ENCODE measurements at places on chromosomes 2 and 18. TPM values are rescaled to one million over a fixed set of nuclear protein-coding genes. Genes with fewer than 3 reads are reported as not detected.

- peaks cover 17% of the 10 kb centered on the region for H3K4me1 ChIP-seq
- no peak for DNase-seq
- peak overlapping the region; percentile 100 for H3K27ac ChIP-seq
- no peaks in the 10 kb centered on the region for H3K27me3 ChIP-seq
- H3K4me3 ChIP-seq = peak overlapping the region; percentile 90
Observed at GRCh38 chr18:48953104-48953706, 2.4 kb upstream of the SMAD7 start.

- H3K27me3 ChIP-seq = peaks cover 23% of the 10 kb centered on the region
- no peak for DNase-seq
- no peak overlapping the region for H3K27ac ChIP-seq
- peaks cover 3% of the 10 kb centered on the region for H3K36me3 ChIP-seq
- no peaks in the 10 kb centered on the region for H3K4me1 ChIP-seq
- H3K4me3 ChIP-seq = no peak overlapping the region
Observed at GRCh38 chr18:79064228-79064627, 5.0 kb upstream of the ATP9B start.

Gene ACAA2
- total RNA-seq = 106 TPM

DNA sequence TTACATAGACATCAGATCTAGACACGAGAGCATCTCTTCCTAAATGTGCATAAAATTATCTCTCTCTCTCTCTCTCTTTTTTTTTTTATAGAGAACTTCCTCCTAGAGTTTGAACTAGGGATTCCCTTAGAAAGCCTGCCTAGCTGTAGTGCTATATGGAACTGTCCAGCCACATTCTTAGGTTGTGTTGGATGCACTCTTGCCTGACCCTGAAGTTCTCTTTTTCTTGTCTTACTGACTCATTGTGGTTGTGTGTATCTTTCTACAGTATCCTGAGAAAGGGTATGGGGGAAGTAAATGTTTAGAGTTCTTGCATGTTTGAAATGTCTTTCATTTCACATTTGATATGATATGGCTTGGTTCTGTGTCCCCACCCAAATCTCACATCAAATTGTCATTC, 368.2 kb downstream of the CDH2 start:
- DNase-seq = no peak
- no peak overlapping the region for H3K27ac ChIP-seq
- H3K36me3 ChIP-seq = no peaks in the 10 kb centered on the region
- H3K27me3 ChIP-seq = peaks cover 8% of the 10 kb centered on the region

Gene SGO2
- 13.1 TPM for total RNA-seq

GRCh38 chr2:226649871-226650660, 149.6 kb downstream of the IRS1 start:
- peaks cover 8% of the 10 kb centered on the region for H3K36me3 ChIP-seq
- DNase-seq = no peak
- no peaks in the 10 kb centered on the region for H3K27me3 ChIP-seq
- peak overlapping the region; percentile 19 for H3K27ac ChIP-seq

Gene SMIM21
- total RNA-seq = not detected

Gene C1GALT1C1L
- total RNA-seq = not detected

Gene TMEM182
- total RNA-seq = 8.1 TPM

Gene HDAC4
- total RNA-seq = 46.2 TPM

- no peak for DNase-seq
- H3K4me3 ChIP-seq = no peak overlapping the region
- peaks cover 3% of the 10 kb centered on the region for H3K36me3 ChIP-seq
- H3K4me1 ChIP-seq = peaks cover 27% of the 10 kb centered on the region
- no peak overlapping the region for H3K27ac ChIP-seq
Observed at GRCh38 chr2:200066417-200066816, 111.0 kb downstream of the MAIP1 start.

GRCh38 chr2:1546023-1546591, 132.8 kb downstream of the TPO start:
- DNase-seq = no peak
- H3K36me3 ChIP-seq = no peaks in the 10 kb centered on the region
- H3K4me1 ChIP-seq = peaks cover 13% of the 10 kb centered on the region
- H3K27me3 ChIP-seq = peaks cover 28% of the 10 kb centered on the region

- no peak overlapping the region for H3K27ac ChIP-seq
- no peaks in the 10 kb centered on the region for H3K27me3 ChIP-seq
- H3K4me1 ChIP-seq = peaks cover 10% of the 10 kb centered on the region
- peaks cover 10% of the 10 kb centered on the region for H3K36me3 ChIP-seq
Observed at GRCh38 chr2:69380072-69380917, 6.7 kb downstream of the GFPT1 start.

Gene LCT
- total RNA-seq = 0.19 TPM

Gene MAP3K19
- total RNA-seq = not detected

DNA sequence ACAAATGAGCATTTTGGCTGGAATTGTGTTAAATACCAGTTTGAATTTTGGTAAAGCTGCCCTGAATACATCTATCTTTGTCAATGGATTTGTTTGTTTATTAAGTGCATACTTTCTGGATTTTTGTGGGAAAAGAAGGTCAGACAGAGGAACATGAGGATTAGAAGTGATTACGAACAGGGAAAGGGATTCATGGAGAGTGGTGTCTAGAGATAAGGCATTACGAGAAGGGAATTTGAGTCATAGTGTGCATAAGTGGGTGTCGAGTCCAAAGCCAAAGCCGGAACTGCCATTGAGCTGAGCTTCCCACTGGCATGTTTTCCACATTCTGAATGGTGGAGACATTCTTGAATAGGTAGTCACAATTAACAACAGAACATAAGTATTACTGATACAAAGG, 68.9 kb upstream of the EFEMP1 start:
- H3K27me3 ChIP-seq = no peaks in the 10 kb centered on the region
- DNase-seq = no peak
- H3K4me1 ChIP-seq = no peaks in the 10 kb centered on the region
- H3K4me3 ChIP-seq = no peak overlapping the region
- no peaks in the 10 kb centered on the region for H3K36me3 ChIP-seq

Gene ARHGAP28
- 117 TPM for total RNA-seq

Gene TRIM43
- total RNA-seq = not detected

- H3K4me1 ChIP-seq = peaks cover 11% of the 10 kb centered on the region
- DNase-seq = no peak
- H3K4me3 ChIP-seq = no peak overlapping the region
- no peaks in the 10 kb centered on the region for H3K36me3 ChIP-seq
- no peak overlapping the region for H3K27ac ChIP-seq
Observed at GRCh38 chr2:220891405-220891804, 680.7 kb downstream of the EPHA4 start.

Gene SH3RF3
- total RNA-seq = 1.3 TPM

DNA sequence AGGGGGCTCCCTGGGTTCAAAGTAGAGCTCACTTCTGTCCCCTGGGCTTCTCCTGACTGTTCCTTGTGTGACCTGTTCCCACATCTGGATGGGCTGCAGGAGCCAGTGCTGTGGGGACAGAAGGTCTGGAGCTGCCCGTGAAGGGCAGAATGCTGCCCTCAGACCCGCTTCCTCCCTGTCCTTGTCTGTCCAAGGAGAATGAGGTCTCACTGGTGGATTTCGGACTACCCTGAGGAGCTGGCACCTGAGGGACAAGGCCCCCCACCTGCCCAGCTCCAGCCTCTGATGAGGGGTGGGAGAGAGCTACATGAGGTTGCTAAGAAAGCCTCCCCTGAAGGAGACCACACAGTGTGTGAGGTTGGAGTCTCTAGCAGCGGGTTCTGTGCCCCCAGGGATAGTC, 15.5 kb downstream of the EMX1 start:
- H3K36me3 ChIP-seq = no peaks in the 10 kb centered on the region
- no peak for DNase-seq
- H3K27me3 ChIP-seq = peaks cover 31% of the 10 kb centered on the region
- H3K27ac ChIP-seq = no peak overlapping the region
- H3K4me3 ChIP-seq = no peak overlapping the region

Gene CRYBA2
- total RNA-seq = 30.1 TPM

DNA sequence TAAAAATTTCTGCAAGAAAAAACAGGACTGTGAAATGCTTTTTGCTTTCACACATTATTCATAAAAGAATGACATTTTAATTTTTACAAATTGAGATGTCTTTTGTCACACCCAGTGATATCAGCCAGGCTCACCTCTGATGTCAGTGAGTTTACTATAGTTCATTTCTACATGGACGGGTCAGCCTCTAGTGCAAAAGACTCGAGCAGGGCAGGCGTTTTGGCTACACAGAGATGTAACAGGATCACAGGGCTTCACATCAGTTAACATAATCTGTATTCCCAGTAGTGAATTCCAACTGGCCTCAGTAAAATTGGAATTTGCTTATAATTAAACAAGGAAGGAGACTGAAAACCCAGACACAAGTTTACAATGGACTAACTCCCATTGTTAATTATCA, 275.6 kb upstream of the ZSWIM2 start:
- H3K27ac ChIP-seq = no peak overlapping the region
- no peaks in the 10 kb centered on the region for H3K27me3 ChIP-seq
- H3K4me1 ChIP-seq = peaks cover 1% of the 10 kb centered on the region
- no peak for DNase-seq

Gene PMAIP1
- total RNA-seq = 4.6 TPM

GRCh38 chr2:193523662-193524061, 1328.9 kb upstream of the TMEFF2 start:
- no peaks in the 10 kb centered on the region for H3K27me3 ChIP-seq
- no peak overlapping the region for H3K27ac ChIP-seq
- H3K36me3 ChIP-seq = peaks cover 1% of the 10 kb centered on the region
- DNase-seq = no peak
- no peak overlapping the region for H3K4me3 ChIP-seq

DNA sequence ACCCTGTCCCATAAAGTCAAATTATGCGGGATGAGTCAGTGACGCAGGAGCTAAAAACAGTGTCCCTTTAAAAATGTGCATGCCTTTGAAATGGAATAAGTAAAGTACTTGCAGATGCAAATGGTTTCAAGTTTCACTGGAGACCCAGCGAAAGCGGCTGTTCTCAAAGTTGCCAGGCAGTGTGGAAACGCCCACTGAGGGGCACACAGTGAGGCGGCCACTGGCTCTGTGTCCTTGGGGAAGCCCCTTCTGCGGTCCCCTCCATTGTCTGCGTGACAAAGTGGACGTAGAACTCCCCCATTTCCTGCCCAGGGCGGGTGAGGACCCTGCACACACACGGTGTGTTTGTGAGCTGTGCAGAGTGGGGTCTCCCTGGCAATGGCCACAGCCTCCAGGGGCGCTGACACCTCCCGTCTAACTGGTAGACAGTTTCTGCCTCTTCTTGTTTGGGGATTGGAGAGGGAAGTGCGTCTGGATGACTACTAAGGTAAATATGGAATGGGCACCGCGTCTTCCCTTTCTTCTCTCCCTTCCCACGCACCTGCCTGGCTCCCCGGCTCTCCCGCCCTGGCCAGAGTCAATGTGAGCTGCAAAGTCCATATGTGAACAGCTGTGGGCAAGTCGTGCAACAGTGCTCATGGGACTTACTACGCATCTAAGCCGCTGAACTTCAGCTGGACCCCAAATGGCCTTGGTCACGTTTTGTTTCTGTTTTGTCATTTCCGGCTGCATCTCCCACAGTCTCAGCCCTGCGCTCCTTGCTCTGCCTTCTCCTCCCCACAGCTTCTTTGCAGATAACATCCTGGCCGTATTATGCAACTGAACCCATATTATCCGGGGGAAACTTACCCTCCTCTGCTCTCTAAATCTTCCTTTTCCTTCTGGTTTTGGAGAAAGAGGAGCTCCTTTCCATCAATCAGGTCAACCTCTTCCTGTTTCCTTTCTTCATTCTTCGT, 33.7 kb upstream of the ZNF516 start:
- peak overlapping the region; percentile 15 for H3K27ac ChIP-seq
- H3K4me1 ChIP-seq = peaks cover 20% of the 10 kb centered on the region
- no peak for DNase-seq

DNA sequence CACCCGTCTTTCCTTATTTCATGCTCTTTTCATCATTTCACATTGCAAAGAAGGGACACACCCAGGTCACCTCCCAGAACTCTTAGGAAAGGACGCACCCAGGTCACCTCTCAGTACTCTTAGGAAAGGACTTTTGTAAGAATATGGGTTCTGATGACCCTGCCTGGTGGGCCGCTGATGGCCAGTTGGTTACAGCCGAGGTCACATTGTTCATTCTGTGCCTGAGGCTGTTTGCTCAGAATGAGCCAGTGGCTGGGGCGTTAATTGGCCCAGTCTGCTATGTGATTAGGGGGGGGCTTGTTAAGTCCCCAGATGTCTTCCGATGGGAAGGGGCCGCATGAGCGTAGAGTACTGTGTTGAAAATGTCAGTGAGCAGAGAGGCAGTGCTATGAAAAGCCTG, 9.4 kb downstream of the MLPH start:
- DNase-seq = no peak
- H3K4me3 ChIP-seq = no peak overlapping the region
- H3K4me1 ChIP-seq = no peaks in the 10 kb centered on the region
- peaks cover 41% of the 10 kb centered on the region for H3K27me3 ChIP-seq
- no peaks in the 10 kb centered on the region for H3K36me3 ChIP-seq
- no peak overlapping the region for H3K27ac ChIP-seq

DNA sequence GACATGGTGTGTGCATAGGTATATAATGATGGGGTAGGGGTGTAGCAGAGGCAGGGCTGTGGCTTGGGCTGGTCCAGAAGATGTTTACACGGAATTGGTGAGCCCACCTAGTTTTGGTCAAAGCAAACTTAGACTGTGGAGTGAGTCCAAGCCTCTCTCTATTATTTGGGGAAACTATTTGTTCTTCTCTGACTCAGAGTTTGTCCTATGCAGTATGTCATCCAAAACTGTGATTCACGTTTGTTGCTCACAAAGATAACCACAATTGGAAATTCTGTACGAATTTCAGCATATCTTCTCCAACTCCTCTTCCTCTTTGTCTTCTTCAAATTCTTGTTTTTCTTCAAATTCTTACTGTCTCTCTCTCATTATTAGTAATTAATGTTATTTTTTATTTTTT, 292.9 kb downstream of the XIRP2 start:
- DNase-seq = no peak
- H3K4me3 ChIP-seq = no peak overlapping the region
- no peaks in the 10 kb centered on the region for H3K4me1 ChIP-seq
- no peak overlapping the region for H3K27ac ChIP-seq
- H3K36me3 ChIP-seq = no peaks in the 10 kb centered on the region

Gene ERCC3
- total RNA-seq = 65.8 TPM

DNA sequence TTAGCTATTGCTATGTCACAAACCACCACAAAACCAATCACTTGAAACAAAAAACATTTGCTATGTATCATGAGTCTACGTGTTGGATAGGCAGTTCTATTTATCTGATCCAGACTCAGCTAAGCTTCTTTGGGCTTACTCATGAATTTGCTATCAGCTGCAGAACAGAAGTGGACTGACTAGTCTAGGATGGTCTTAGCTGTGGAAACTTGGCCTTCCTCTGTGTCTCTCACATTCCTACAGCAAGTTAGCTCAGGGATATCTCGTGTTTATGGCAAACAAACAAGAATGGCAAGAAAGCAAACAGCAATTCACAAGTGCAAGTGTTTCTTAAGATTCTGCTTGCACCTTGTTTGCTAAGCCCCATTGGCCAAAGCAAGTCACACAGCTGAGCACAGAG, 288.0 kb upstream of the TNP1 start:
- H3K4me3 ChIP-seq = no peak overlapping the region
- H3K4me1 ChIP-seq = peaks cover 14% of the 10 kb centered on the region
- DNase-seq = no peak
- peaks cover 19% of the 10 kb centered on the region for H3K27me3 ChIP-seq

DNA sequence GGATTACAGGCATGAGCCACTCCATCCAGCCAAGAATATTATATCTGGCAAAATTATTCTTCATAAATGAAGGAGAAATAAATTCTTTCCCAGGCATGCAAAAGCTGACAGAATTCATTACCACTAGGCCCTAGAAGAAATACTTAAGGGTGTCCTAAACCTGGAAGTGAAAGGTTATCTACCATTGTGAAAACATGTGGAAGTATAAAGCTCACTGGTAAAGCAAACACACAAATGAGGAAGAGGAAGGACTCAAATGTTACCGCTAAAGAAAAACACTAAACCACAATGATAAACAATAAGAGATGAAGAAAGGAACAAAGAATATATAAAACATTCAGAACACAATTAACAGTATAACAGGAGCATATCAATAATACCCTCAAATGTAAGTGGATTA, 171.8 kb downstream of the CAMKMT start:
- no peak overlapping the region for H3K27ac ChIP-seq
- peaks cover 5% of the 10 kb centered on the region for H3K4me1 ChIP-seq
- peaks cover 7% of the 10 kb centered on the region for H3K36me3 ChIP-seq
- no peak for DNase-seq
